GM12878 (cell line): ENCODE measurements at places on chromosomes 1 and 21.

- no peak overlapping the region for H3K4me3 ChIP-seq
- H3K36me3 ChIP-seq = no peaks in the 10 kb centered on the region
- H3K27ac ChIP-seq = no peak overlapping the region
- H3K27me3 ChIP-seq = no peaks in the 10 kb centered on the region
- H3K4me1 ChIP-seq = peaks cover 30% of the 10 kb centered on the region
- DNase-seq = no peak
Measured at GRCh38 chr1:25560001-25560400, 16.6 kb downstream of the LDLRAP1 start.

GRCh38 chr1:61406467-61406866 is 318.5 kb downstream of the TM2D1 start:
- H3K27me3 ChIP-seq = no peaks in the 10 kb centered on the region
- no peak overlapping the region for H3K27ac ChIP-seq
- H3K4me3 ChIP-seq = no peak overlapping the region
- no peaks in the 10 kb centered on the region for H3K36me3 ChIP-seq
- no peaks in the 10 kb centered on the region for H3K4me1 ChIP-seq

DNA sequence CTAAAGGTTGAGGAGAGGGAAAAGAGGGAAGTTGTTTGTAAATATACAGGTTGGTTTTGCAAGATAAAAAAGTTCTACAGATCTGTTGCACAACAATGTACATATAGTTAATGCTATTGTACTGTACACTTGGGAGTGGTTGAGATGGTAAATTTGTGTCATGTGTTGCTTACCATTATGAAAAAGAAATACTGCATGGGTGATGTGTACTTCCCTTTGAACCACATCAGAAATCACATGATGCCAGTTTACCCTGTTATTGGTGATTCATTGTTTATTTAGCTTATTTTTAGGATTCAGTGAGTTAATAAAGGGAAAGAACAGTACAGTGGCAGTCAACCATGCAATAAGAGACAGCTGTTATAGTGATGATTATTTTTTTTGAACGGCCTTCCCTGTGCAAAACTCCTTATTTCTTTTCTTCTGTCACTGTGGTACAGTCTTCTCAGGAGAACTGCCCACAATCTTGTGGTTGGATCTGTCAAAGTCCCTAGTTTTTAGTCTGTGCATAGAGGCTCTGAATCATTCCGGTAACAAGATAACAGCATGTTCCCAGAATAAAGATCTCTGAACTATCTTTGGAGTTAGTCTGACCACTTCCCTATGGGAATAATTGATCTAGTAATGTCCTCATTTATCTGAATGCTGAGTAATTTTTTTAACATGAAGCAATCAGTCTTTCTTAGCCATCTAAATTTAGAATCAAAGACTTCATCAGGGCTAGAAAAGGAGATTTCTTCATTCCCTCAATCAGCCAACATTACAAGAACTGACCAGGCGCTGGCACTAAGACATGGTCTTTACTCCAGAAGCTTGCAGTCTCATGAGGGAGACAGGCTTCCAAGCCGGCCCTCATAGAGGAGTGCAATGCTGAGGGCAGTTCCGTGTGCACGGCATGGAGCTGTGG is 84.2 kb downstream of the SH3GLB1 start:
- no peaks in the 10 kb centered on the region for H3K27me3 ChIP-seq
- no peak overlapping the region for H3K27ac ChIP-seq
- no peaks in the 10 kb centered on the region for H3K4me1 ChIP-seq
- no peak for DNase-seq
- no peak overlapping the region for H3K4me3 ChIP-seq

- H3K4me3 ChIP-seq = peak overlapping the region; percentile 89
- peak overlapping the region; percentile 53; the same call in 1 of the 2 replicates for H3K27ac ChIP-seq
- peaks cover 60% of the 10 kb centered on the region for H3K36me3 ChIP-seq
- H3K4me1 ChIP-seq = peaks cover 17% of the 10 kb centered on the region
- DNase-seq = no peak
Measured at GRCh38 chr1:8873506-8874229, 4.8 kb downstream of the ENO1 start.

DNA sequence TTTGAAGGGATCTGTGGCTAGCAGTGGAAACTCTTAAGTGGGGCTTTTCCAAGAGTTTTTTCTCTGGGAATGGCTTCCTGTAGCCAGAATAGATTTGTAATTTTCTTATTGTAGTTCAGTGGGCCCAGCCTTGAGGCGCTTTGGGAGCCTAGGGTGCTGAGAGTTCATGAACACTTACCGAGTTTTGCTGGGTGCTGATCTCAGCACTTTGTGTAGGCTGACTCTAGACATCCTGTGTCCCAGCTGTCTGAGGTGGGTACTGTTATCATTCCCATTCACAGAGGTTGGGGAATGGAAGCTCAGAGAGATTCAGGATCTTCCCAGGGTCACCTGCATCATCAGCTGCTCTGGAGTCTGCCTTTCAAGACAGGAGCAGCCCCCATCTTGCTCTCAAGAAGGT is 7.0 kb downstream of the PPFIA4 start:
- H3K36me3 ChIP-seq = no peaks in the 10 kb centered on the region
- no peak overlapping the region for H3K27ac ChIP-seq
- no peaks in the 10 kb centered on the region for H3K27me3 ChIP-seq
- peaks cover 7% of the 10 kb centered on the region for H3K4me1 ChIP-seq
- no peak for DNase-seq
- no peak overlapping the region for H3K4me3 ChIP-seq
